Upper lobe of left lung (tissue), 6 donors: ENCODE measurements at places on chromosomes 3 and 15.

- no peak for DNase-seq
These were observed 15.2 kb downstream of the GK5 start for GRCh38 chr3:142210144-142210543.

- no peak for DNase-seq
These were observed 56.7 kb upstream of the LMCD1 start for GRCh38 chr3:8444883-8445282.

DNA sequence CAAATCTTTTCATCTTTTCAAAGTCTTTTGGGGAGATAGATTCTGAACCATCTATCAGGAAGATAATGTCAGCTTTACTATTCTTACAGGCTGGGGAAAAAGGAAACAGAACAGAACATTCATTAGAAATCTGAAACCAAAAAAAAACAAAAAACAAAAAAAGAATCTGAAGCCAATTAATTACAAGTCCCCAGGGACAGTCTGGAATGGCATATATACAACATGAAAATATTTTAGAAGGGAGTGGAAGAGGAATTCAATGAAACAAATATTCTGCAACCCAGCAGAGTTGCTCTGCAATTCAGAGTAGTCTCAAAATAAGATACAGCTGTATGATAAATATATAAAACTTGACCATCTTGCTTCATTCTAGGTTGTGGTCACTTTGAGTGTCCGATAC, 41.7 kb upstream of the CAPN7 start:
- no peak for DNase-seq

DNA sequence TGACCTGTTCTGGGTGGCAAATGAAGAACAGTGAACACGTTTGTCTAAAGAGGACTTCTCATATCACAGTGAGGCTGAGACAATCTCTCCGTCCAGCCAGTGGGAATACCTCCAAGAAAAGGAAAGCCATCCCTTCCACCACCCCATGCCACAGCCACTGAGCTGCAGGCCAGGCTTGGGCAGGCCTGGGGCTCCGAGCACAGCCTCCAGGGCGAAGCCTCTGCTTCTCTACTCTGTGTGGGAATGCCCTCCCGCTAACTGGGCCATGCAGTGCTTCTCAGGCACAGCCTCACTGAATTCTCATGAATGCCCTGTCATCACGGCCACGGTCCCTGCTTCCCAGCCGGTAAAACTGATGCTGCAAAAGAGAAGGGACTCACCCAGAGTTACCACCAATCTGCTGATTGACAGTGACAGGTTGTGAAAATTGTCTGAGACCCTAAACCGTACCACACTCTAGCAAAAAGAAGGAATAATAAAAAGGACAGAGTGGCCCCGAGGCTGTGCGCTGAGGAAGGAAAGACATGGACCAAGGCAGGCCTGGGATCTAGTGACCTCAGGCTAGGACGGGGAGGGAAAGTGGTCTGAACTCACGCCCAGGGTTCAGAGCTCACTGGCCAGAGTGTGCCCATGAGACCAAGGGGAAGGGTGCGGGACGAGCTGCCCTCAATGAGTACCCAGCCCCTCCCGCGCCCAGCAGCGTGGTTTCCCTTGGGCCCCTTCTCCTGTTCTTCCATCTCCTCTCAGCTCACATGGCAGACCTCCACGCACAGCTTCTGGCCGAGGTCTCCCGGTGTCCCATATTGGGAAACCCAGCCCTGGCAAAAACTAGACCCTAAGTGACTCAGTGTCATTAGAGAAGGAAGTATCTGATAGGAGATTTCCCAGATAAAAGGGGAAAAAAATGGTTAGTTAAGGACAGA, 52.8 kb downstream of the DHX30 start:
- DNase-seq = no peak

DNA sequence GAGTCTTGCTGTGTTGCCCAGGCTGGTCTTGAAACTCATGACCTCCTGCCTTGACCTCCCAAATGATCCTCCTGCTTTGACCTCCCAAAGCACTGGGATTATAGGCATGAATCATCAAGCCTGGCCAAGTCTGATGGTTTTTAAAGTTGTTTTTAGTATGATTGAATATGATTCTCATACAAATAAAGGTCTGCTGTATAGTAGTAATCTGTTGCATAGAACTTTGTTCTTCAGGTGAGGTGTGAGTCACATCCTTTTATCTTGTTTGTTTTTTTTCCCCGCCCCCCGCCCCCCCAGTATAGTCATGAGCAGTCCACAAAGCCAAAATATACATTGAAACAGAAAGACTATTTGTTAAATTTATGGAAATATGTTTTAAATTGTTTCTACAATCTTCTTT, 39.0 kb downstream of the UBE2E2 start:
- DNase-seq = no peak

GRCh38 chr15:66765478-66766281, 63.6 kb downstream of the SMAD6 start:
- no peak for DNase-seq

- DNase-seq = peak; percentile 31
These were observed 98.2 kb downstream of the ANXA2 start for GRCh38 chr15:60299452-60300047.

DNA sequence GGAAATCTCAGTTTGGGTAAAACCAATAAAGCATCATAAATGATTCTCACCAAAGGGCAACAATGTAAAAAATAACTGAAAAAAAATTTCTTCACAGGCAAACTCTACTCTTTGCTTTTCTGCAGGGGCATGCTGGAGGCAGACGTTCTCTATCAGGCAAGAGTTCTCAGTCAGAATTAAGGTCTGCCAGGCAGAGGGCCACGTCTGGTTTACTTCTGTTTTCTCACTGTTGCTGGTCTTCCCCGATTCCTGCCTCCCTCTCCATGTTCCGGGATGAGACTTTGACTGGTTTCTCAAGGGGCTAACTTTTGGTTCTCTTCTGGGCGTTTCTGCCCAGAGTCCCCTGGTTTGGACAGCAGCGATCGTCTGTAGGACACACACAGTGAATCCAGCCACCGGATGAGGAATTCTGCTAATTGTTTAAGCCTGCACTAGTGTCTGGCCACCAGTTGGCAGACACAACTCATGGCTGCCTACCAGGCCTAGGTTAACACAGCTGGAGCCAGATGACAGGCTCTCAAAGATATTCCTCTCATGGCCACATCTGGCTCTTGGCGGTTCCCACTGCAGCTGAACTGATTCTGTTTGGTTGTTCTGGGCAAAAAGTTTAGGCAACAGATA, 273.1 kb downstream of the FOXP1 start:
- no peak for DNase-seq

- DNase-seq = no peak
These were observed 61.4 kb upstream of the TRPM1 start for GRCh38 chr15:31162721-31163510.

GRCh38 chr3:115428841-115429240, 194.5 kb upstream of the GAP43 start:
- no peak for DNase-seq

- no peak for DNase-seq
These were observed 3.0 kb downstream of the MFGE8 start for GRCh38 chr15:88909956-88910831.

DNA sequence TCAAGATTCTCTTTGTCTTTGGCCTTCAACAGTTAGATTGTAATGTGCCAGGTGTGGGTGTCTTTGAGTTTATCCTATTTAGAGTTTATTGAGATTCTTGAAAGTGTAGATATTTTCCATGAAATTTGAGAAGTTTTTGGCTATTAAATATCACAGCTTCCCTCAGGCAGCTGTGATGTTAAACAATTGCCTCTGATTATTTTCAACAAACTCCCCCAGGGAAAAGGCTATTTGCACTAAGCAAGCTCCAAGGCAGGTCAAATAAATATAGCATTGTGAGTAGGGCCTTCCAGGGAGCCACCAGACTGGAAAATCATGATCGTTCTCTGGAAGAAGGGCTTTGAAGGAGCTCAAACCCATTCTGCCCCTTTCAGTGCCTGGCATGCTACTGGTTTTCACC, 107.0 kb downstream of the EEFSEC start:
- no peak for DNase-seq

DNA sequence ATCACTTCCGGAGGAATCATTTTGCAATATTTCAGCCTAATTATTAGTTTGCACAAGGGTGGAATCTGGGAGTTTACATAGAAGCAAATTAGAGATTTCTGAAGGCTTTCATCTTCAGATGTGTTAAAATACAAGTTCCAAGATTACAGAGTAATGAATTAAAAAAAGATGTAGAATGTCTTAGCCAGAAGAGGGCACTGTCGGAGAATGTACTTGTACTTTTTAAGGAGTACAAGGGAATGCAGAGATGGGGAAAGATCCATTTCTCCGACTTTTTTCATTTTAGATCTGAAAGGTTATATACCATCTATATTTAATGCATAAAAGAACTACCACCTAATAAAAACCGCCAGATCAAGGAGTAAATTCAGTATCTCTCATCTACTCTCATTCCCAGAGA, 43.1 kb upstream of the WDR5B start:
- no peak for DNase-seq

- DNase-seq = no peak
These were observed 220.5 kb upstream of the SATB1 start for GRCh38 chr3:18645619-18646018.

DNA sequence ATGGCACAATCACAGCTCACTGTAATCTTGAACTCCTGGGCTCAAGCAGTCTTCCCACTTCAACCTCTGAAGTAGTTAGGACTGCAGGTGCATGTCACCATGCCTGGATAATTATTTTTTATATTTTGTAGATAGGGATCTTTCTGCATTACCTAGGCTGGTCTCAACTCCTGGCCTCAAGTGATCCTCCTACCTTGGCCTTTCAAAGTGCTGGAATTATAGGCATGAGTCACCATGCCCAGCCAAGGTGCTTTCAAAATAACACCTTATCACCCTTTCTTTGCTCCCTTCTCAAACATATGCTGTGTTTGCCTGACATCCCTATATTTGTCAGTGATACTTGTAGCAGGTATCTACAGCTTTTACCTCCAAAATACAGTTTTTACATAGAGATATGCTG, 242.0 kb upstream of the ARRDC4 start:
- no peak for DNase-seq

GRCh38 chr3:118809696-118810498, 224.7 kb downstream of the IGSF11 start:
- DNase-seq = no peak

- no peak for DNase-seq
These were observed 60.0 kb downstream of the AKAP13 start for GRCh38 chr15:85440451-85440850.

DNA sequence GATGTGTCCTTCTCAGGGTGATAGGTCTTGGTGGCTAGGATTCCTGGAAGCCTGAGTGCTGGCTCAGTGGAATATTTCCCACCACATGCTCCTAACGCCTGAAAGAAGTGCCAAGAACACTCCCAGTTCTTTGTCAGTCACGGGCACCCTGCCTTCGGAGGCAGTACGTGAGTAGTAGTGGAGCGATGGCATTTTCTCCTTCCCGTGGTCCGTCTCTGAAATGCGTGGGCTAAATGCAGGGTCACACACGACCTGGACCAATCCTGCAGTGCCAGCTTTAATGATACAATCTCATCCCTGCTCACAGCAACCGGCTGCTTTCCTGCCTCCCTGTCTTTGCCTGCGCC, 14.5 kb downstream of the H1-8 start:
- DNase-seq = no peak

DNA sequence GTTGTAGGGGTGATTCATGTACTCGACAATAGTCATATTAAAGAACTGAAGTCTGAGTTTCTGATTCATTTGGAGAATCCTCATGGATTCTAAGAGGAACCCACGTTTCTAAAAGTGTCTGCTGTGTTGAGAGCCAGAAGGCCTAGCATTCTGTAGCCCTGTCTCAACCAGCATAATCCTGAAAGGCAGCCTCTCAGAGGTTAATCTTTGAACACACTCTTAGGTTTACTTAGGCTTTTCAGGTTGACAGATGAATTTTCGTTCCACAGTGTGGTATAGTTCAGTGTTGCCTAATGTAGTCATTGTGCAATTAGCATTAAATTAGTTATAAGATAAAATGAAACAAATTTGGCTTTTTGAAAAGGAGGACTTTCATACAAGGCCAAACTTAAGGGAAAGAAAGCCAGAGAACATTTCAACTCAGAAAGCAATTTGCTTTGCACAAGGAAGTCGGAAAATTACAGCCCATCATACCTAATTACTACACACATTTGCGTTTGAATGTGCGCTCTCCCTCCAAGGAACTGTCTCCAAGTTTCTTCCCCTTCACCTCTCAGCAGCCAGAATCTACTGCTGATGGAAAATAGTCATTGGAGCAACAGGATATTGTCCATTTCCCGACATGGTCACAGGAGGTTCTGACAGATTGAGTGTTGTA, 42.0 kb downstream of the AGBL1 start:
- no peak for DNase-seq

DNA sequence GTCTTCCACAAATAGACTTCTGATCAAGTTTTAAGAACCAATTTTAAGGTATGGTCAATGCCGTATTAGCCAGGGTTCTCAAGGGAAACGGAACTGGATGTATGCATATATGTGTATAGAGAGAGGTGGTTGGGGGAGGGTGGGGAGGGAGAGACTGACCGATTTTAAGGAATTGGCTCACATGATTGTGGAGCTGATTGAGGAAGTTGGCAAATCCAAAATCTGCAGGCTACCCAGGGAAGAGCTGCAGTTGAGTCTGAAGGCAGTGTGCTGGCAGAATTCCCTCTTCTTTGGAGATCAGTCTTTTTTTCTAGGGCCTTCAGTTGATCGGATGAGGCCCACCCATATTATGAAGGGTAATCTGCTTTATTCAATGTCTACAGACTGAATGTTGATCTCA, 40.8 kb upstream of the SPRED1 start:
- no peak for DNase-seq

GRCh38 chr3:106421426-106421825, 552.6 kb upstream of the CBLB start:
- no peak for DNase-seq

- DNase-seq = no peak
These were observed 422.2 kb downstream of the GBE1 start for GRCh38 chr3:81339040-81339845.

DNA sequence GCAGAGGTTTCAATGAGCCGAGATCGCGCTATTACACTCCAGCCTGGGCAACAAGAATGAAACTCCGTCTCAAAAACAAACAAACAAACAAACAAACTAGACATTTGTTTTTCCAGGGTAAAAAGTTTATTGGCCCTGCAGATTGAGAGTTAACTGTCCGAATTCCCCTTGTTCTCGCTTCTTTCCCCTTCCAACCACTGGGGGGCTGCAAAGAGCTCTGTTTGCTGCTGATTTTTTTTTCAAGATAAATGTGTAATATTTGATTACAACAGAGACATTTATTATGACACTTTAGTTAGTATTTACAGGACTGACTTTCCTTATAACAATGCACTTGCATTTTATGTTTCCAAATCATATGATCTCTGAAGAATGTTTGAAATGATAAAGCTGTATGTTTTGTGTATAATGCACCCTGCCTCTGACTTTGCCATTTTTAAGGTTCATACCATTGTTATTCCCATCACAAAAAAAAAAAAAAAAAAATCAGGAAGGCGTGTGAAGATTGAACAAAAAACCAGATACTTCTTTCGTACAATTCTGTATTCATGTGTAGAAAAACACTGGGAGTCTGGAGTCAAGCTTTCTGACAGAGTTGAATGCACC, 2.8 kb downstream of the CLSTN2 start:
- no peak for DNase-seq

- DNase-seq = no peak
These were observed 44.8 kb downstream of the AP4E1 start for GRCh38 chr15:50953302-50953701.

- no peak for DNase-seq
These were observed 294.9 kb upstream of the SGO1 start for GRCh38 chr3:20480786-20481365.
